ENCODE measurements at places on chromosomes 6 and 20.

DNA sequence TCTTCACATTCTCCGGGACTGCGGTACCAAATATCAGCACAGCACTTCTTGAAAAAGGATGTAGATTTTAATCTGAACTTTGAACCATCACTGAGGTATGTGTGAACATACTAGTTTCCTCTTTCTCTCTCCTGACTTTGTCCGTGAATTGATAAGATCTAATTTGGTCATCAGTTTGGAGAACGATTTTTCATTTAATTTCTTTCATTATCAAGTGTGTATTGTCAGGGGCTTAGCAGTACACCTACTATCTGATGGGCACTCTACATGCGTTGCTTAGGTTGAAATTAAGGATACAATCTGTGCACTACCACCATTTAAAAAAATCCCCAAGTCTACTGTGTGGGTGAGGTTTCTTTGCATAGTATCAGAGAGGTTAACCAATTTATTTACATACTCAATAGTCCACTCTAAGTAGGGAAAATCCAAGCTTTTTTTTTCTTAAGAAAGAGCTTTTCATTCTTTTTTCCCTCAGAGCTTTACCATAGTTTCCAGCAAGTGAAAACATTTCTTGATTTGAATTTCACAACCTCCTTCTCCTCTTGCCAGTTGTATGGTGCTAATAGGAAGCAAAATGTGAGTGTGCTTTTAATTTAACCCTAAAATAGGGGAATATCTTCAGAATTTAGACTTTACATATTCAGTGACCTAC lies 105.4 kb upstream of the ESR1 start:
- DNase-seq = no peak

DNA sequence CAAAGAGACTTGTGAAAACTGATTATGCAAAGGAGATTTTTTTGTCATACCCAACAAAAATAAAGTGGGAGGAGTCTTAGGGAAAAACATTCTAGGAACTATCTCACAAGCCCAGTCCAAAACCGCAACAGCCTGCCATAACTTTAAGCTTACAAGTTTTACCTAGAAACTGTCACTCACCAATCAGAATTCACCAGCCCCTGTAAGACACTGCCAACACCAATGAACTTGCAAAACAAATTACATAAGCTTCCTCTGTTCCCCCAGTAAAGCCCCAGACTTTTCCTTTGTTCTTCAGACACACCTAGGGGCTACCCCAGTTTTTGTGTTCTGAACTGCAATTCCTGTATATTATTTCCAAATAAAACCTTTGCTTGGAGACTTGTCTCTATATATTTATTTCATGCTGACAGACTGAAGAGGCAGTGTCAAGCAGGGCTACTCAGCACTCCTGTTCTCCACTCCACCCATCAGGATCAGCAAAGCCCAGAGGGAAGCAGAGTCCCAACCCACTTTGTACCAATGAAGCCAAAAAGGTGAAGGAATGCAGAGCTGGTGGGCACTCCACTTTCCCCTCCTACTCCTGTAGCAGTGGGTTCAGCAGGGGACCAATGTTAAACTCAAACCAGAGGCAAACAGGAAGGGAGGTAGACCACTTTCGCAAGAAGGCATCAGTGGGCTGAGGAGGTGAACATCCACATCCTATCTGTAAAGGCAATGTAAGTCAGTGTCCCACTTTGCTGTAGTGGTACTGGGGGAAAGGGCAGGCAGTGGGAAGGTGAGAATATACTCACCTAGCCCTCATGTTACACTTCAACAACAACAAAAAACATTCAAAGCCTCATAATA lies 142.5 kb upstream of the RUNX2 start:
- DNase-seq = no peak

DNA sequence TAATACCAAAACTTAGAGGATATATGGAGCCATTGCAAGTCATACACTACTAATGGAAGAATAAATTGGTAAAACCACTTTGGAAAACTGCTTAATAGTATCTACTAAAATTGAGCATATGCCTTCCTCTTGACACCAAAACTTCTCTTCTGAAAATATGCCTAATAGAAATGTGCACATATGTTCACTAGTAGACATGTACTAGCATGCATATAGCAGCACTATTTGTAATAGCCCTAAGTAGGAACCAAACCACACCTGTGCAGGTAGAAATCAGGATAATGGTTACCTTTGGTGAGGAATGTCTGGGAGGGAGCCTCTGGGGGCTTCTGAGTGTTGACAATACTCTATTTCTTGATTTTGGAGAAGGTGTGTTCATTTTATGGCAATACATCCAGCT lies 424.8 kb upstream of the BTBD3 start:
- DNase-seq = no peak

- DNase-seq = no peak
These were observed 354.4 kb downstream of the NKAIN2 start for GRCh38 chr6:124158024-124158423.

- no peak for DNase-seq
These were observed 103.2 kb upstream of the TNFAIP3 start for GRCh38 chr6:137763886-137764285.

DNA sequence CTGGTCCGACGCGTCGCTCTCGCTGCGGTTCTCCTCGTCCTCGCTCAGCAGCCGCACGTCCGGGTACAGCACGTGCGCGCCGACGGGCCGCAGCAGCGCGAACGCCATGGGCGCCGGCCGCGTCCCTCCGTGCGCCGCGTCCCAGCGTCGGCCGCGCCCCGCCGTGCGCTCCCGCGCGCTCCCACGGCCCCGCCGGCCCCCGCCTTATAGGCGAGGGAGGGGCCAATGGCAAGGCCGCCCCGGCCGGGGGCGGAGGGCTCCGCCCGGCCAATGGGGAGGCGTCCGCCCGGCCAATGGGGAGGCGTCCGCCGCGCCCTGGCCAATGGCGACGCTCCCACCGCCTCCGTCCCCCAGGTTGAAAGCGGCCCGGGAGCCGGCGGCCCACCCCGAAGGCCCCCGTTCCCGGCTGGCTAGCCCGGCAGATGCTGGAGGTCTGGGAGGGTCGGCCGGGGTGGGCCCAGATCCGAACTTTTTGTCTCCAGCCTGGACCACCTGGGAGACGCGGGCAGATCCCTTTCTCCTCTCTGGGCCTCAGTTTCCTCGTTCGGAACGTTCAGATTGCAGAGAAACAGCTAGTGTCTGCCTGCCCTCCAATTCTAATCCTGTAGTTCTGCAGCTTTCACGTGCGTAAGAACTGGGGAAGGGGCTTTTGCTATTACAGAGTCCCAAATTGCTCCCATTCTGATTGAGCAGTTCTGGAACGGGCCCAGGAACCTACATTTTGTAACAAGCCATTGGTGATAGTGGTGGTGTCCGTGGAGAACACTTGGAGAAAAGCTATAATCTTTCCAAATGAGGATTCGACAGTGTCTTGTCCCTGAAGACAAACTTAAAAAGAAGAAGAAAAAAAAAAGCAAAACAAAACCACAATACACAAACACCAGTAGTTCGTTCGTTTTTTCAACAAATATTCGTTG lies at the start of gene TCF15:
TSS of gene TCF15 (minus strand) at position 180 of the 917 bp plus-strand sequence. CDS start at position 108, 72 bp downstream.
- no peak for DNase-seq

DNA sequence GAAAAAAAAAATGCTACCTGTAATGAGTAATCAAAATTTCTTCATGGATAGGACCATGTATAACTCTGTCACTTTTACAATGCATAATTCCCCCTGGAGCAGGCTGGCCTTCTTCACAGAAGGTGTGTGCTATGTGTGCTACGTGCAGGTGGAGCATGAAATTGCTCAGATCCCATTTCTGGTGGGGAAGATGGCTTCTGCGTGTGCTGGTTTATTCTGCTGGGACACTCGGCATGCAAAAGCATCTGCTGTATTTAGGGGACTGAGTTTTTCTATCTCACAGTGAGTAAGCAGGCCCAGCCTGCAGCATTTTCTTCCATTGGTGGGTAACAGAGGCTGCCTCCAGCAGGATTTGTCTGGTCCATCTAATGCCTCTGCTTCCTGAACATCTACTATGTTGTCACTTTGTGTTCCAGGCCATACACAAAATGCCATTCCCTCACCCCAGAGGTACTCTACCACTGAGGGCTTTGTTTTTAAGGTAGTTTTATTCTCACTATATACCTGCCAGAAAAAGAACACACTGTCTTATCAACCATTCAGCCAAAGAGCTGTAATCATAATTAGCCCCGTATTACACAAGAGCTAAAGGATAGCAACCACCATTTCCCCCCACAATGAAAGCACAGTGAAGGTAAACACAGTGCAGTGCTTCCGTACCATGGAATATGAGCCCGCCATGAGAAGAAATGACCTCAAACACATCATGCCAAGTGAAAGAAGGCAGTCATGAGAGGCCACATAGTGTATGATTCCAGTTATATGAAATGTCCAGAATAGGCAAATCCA lies 62.4 kb downstream of the SYNDIG1 start:
- no peak for DNase-seq

DNA sequence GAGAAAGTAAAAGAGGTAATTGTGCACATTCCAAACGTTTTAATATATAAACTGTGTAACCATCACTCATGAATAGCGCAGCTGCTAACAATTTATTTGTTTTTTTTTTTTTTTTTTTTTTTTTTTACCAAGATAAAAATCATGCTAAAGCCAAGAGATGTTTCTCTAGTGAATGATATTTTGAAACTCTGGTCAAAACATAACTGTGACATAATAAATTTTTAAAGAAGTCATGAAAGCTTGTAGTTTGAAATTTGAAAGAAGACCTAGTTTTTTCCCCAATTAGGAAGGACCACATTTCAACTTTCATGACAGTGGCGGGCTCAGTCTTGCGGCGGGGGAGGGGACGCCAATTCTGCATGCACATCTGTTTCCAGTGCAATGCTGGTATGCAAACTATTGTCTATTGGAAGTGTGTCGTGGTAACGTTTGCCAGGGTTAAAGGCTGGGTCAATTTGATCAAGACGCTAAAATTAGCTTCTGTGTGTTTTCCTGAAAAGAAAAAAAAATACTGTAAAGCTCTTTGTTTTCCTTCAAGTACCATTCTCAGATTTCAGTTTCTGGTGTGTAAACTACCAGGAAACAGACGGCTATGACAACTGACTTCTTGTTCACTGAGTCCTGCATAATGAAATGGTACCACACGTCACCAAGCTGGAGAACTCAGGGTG lies 211.9 kb downstream of the FOXC1 start:
- no peak for DNase-seq

- DNase-seq = no peak
These were observed 65.5 kb downstream of the LAMA4 start for GRCh38 chr6:112188906-112189305.

DNA sequence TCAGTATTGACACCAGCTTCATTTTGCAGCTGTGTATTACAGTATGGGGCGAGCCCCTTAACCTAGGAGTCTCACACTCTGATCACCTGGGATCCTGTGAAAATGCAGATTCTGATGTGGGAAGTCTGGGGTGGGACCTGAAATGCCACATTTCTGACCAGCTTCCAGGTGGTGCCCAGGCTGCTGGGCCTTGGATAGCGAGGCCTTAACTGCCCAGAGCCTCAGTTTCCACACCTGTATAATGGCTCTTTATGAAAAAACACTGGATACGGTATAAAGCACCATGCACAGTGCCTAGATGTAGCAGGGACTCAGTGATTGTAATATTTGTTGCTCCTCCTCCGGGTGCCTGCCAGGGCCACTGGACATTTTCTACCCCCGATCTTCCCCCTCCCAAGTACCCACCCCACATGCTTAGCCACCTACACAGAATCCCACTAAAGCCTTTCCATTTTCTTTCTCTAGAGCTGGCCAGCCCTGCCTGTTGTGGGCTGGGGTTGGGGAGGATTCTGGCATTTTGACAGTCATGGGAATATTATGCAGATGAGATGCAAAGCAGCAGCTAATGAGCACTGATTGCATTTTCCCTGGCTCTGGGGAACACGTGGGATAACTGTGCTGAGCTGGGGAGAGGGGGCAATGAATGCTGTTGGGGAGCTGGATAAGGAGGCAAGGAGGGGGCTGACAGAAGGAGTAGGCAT lies 44.8 kb downstream of the SPDEF start:
- DNase-seq = no peak

GRCh38 chr6:158031381-158032353 lies 50.0 kb downstream of the SYNJ2 start:
- peak; percentile 78 for DNase-seq

DNA sequence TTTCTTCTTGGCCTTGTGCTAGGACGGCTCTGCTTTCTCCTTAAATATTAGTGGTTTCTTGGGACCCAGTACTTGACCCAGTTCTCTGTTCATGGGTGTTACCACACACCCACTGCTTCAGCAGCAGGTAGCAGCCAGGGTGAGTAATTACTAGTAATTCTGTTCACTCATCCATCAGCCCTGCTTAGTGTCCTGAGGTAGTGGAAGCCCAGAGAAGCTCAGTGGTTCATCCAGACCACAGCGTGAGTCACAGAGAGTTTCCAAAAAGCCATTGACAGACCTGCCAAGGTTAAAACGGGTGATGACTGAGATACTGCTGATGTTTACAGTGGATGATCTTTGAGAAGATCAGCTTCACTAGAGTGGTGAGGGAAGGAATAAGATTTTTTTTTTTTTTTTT lies 51.7 kb upstream of the HINT3 start:
- DNase-seq = peak; percentile 62

DNA sequence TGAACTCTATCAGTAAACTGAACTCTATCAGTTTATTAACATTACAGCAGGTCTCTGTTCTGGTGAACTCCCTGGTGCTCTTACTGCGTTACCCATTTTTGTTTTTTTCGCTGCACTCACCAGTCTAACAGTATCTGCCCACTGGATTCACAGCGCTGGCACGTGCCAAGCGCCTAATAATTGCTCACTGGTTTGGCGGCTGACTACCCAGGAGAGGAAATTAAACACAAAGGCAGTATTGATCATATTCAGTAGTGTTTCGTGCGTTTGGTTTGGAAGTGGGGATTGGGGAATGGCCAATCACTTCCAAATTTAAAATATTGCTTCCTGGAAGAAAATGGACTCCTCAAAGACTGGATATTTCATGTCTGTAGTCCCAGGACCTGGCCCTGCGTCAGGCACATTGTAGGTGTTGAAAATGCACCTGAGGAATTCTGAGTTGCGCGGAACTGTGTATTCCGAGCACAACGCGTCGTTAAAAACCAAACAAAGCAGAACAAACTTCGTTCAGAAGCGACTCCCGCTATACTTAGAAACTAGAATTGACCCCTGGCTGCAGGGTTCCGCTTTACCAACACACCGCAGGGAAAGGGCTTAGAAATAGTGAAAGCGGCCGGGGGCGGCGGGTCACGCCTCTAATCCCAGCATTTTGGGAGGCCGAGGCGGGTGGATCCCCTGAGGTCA lies 1.1 kb upstream of the RPS12 start:
- DNase-seq = peak; percentile 78

DNA sequence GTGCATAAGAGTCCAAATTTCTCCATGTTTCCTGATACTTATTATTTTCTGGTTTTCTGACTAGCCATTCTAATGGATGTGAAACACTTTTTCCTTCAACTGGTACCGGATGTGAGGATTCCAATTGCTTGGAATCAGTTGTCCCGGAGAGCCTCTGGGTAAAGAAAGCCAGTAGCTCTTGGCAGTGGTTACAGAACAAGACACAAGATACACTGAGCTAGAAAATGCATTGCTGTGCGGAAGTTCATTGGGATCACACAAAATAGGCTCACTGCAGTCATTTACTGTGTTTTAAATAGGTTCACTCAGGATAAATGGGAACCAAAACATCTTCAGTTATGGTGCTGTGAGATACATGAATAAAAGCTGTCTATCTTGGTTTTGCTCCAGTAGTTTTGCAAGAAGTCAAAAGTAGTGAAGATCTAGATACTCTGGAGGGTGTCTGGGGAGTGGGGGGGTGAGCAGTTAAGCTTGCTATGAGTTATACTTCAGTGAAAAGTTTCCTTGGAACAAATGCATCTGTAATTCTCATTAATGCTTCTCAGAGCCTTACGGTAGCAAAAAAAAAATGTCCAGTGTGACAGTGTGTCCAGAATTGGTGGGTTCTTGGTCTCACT lies 54.4 kb upstream of the RNF182 start:
- DNase-seq = no peak

- no peak for DNase-seq
These were observed 292.5 kb downstream of the FARS2 start for GRCh38 chr6:5553767-5554166.

GRCh38 chr20:12177657-12178293 lies 260.1 kb downstream of the BTBD3 start:
- no peak for DNase-seq

Measured in activated CD8-positive, alpha-beta memory T cell treated with anti-CD3 and anti-CD28 coated beads, Interleukin-2, amount 50 U/mL, for 48 hours (primary cell).